Heart right ventricle (tissue), 16 donors: ENCODE measurements at places on chromosomes 16 and 17. TPM values are rescaled to one million over a fixed set of nuclear protein-coding genes. Genes with fewer than 3 reads are reported as not detected.

The HSPB9 gene
- total RNA-seq = not detected

DNA sequence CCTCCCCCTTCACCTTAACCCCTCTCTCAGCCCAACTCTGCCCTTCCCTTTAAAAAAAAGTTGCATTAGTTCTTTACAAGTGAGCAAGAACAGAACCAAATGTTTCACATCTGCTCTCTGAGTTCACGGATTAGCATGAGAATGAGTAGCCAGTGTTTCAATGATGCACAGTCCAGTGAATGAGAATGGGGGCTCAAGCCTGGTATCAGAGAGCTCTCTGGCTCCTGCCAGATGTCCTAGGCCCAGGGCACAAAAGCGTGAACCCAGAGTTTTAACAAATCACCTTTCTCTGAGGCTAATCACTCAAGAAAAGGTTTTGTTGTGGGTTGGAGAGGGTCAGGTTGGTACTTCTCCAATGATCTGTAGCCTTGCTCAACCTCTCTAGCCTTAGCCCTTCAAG, 41.5 kb upstream of the HS3ST3A1 start:
- no peaks in the 10 kb centered on the region for H3K27me3 ChIP-seq
- no peak for DNase-seq
- no peak overlapping the region for H3K27ac ChIP-seq
- H3K4me1 ChIP-seq = no peaks in the 10 kb centered on the region

GRCh38 chr16:1877089-1877488, 5.1 kb upstream of the MEIOB start:
- H3K4me1 ChIP-seq = no peaks in the 10 kb centered on the region
- no peak overlapping the region for H3K4me3 ChIP-seq
- no peak for DNase-seq
- H3K27me3 ChIP-seq = peaks cover 43% of the 10 kb centered on the region
- no peaks in the 10 kb centered on the region for H3K36me3 ChIP-seq

DNA sequence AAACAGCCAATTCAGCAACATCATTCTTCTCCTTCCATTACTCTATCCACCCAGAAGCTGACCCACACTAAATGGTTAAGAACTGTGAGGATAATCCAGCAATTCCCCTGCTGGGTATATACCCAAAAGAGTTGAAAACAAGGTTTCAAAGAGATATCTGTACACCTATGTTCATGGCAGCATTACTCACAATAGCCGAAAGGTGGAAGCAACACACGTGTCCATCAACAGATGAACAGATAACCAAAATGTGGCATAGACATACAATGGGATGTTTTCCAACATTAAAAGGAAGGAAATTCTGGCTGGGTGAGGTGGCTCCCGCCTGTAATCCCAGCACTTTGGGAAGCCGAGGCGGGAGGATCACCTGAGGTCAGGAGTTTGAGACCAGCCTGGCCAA, 19.9 kb downstream of the MIS12 start:
- no peaks in the 10 kb centered on the region for H3K4me1 ChIP-seq
- no peak for DNase-seq
- no peak overlapping the region for H3K27ac ChIP-seq
- no peak overlapping the region for H3K4me3 ChIP-seq
- peaks cover 5% of the 10 kb centered on the region for H3K36me3 ChIP-seq
- H3K27me3 ChIP-seq = no peaks in the 10 kb centered on the region

GRCh38 chr17:27778183-27778582, 22.1 kb downstream of the NOS2 start:
- no peaks in the 10 kb centered on the region for H3K4me1 ChIP-seq
- H3K27me3 ChIP-seq = no peaks in the 10 kb centered on the region

GRCh38 chr16:12541672-12542071, 262.0 kb downstream of the CPPED1 start:
- H3K27me3 ChIP-seq = no peaks in the 10 kb centered on the region
- H3K4me3 ChIP-seq = no peak overlapping the region
- H3K4me1 ChIP-seq = peaks cover 6% of the 10 kb centered on the region

- H3K27me3 ChIP-seq = no peaks in the 10 kb centered on the region
- H3K36me3 ChIP-seq = no peaks in the 10 kb centered on the region
- H3K27ac ChIP-seq = peak overlapping the region; percentile 43
- peaks cover 52% of the 10 kb centered on the region for H3K4me1 ChIP-seq
Observed at GRCh38 chr17:61253362-61253761, 146.3 kb upstream of the TBX2 start.

- H3K4me3 ChIP-seq = no peak overlapping the region
- H3K27me3 ChIP-seq = no peaks in the 10 kb centered on the region
- H3K27ac ChIP-seq = no peak overlapping the region
- no peak for DNase-seq
Observed at GRCh38 chr16:55585631-55586030, 19.1 kb downstream of the CAPNS2 start.

The CA7 gene
- total RNA-seq = not detected

DNA sequence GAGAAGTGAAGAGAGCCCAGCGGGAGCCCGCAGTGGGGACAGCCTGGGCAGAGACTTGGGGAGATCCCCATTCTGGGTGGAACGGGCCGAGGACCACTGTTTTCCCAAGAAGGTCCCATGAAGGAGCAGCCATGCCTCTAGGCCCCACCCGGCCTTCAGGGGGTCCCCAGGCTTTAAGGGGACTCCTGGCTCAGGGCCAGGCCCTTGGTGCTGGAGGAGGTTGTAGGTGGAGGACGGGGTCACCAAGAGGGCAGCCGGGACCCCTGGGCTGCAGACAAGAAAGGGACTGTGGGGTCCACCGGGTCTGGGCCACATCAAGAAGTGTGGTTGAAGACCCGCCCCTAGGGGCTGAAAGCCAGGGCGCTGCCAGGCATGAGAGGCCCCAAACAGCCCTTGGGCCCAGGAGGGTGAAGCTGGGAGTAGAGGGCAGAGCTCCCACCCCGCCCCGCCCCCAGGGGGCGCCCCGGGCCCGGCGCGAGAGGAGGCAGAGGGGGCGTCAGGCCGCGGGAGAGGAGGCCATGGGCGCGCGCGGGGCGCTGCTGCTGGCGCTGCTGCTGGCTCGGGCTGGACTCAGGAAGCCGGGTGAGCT, at the start of gene PRSS21:
Gene PRSS21, plus strand, starts transcription at position 487 of the 589 bp plus-strand sequence. Its CDS starts 32 bp downstream, at position 519.
- H3K36me3 ChIP-seq = no peaks in the 10 kb centered on the region
- H3K27me3 ChIP-seq = no peaks in the 10 kb centered on the region
- H3K27ac ChIP-seq = no peak within 1 kb of the TSS

The CPNE7 gene
- not detected for total RNA-seq

- no peaks in the 10 kb centered on the region for H3K36me3 ChIP-seq
- no peak overlapping the region for H3K4me3 ChIP-seq
- no peaks in the 10 kb centered on the region for H3K27me3 ChIP-seq
Observed at GRCh38 chr17:77827511-77827910, 131.0 kb upstream of the TNRC6C start.

DNA sequence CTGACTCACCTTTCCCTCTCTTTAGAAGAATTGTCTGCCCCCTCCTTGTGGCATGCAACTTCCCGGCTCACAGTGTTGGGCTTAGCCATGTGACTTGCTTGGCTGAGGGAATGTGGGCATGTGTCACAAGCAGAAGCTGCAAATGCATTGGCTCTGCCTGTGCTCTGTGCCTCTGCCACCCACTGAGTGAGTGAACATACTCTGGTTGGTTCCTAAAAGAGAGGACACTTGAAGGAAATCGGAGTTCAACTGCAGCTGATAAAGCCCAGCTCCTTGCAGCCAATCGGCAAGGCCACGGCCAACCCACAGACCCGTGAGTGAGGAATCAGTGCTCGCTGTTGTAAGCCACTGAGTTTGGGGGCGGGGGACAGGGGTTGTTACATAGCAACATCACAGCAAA, 10.9 kb upstream of the GINS2 start:
- H3K36me3 ChIP-seq = no peaks in the 10 kb centered on the region
- H3K27me3 ChIP-seq = peaks cover 29% of the 10 kb centered on the region

The KRTAP2-1 gene
- not detected for total RNA-seq

The CCL3 gene
- total RNA-seq = 11.3 TPM

The LLGL2 gene
- 3.8 TPM for total RNA-seq

DNA sequence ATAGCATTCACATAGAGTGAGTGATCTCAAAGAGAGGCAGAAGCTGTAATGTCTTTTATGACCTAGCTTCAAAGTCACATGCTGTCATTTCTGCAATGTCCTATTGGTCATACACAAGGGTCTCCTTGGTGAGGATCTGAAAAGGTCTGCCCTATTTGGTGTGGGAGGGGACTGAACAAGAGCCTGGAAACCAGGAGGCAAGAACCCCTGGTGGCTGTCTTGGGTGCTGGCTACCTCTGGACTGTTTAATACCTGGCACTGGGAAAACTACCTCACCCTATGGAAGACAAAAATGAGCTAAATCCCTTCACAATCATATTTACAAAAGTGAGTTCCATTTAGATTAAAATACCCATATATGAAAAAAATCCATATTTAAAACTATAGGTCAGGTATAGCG, 9.0 kb downstream of the KCTD13 start:
- H3K27me3 ChIP-seq = no peaks in the 10 kb centered on the region
- no peak for DNase-seq
- no peaks in the 10 kb centered on the region for H3K4me1 ChIP-seq
- no peak overlapping the region for H3K4me3 ChIP-seq
- H3K27ac ChIP-seq = no peak overlapping the region

- no peak for DNase-seq
- no peaks in the 10 kb centered on the region for H3K4me1 ChIP-seq
- H3K27ac ChIP-seq = no peak overlapping the region
- H3K27me3 ChIP-seq = peaks cover 13% of the 10 kb centered on the region
Observed at GRCh38 chr17:34082404-34082803, 172.7 kb upstream of the CCL2 start.

GRCh38 chr17:9271989-9272388, 250.7 kb downstream of the NTN1 start:
- H3K36me3 ChIP-seq = no peaks in the 10 kb centered on the region
- no peaks in the 10 kb centered on the region for H3K4me1 ChIP-seq

- H3K4me3 ChIP-seq = no peak overlapping the region
- no peaks in the 10 kb centered on the region for H3K36me3 ChIP-seq
- H3K27ac ChIP-seq = no peak overlapping the region
- no peak for DNase-seq
- peaks cover 24% of the 10 kb centered on the region for H3K27me3 ChIP-seq
Observed at GRCh38 chr17:74522381-74523105, 8.7 kb downstream of the CD300LB start.
